Sigmoid colon (tissue), 7 donors: ENCODE measurements at places on chromosomes 16 and 17. TPM values are rescaled to one million over a fixed set of nuclear protein-coding genes. Genes with fewer than 3 reads are reported as not detected.
A peak's percentile ranks its signal among the peaks of the same experiment; 100 is the strongest.

Gene PLXDC1
- total RNA-seq = 13.0 TPM

Gene PDILT
- total RNA-seq = not detected

Gene TPSG1
- total RNA-seq = not detected

Gene TSPOAP1
- 14.6 TPM for total RNA-seq

Gene ADAD2
- not detected for total RNA-seq

Gene RHOT1
- total RNA-seq = 58.6 TPM

Gene KRT39
- total RNA-seq = not detected

Gene MMP25
- under 0.01 TPM for total RNA-seq

Gene TBC1D3H
- not detected for total RNA-seq

Gene TPSD1
- not detected for total RNA-seq

Gene OR3A3
- total RNA-seq = not detected

GRCh38 chr17:67276075-67276474 lies 31.1 kb upstream of the HELZ start:
- no peak overlapping the region for H3K4me3 ChIP-seq
- no peaks in the 10 kb centered on the region for H3K4me1 ChIP-seq
- DNase-seq = no peak
- H3K27ac ChIP-seq = no peak overlapping the region
- no peaks in the 10 kb centered on the region for H3K27me3 ChIP-seq

- no peak for DNase-seq
- no peaks in the 10 kb centered on the region for H3K27me3 ChIP-seq
- H3K4me1 ChIP-seq = no peaks in the 10 kb centered on the region
- H3K36me3 ChIP-seq = no peaks in the 10 kb centered on the region
These were observed 3.9 kb downstream of the CD79B start for GRCh38 chr17:63928172-63928666.

DNA sequence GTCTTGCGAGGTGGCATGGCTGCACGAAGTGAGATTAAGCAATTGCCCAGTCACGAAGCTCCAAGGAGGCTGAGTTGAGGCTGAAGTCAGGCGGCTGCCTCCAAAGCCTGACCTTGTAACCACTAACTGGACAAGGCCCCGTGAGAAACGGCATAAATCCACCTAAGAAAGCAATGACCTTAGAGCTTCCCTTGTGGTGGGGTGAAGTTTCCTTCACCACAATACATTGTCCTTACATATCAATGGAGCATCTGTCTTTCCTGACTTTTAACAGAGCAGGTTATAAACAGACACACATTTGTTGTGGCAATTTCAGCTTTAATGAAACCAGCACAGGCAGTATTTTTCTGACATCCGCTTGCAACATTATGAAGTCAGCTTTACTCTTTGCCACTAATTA lies 2.5 kb upstream of the MED9 start:
- no peak for DNase-seq
- H3K4me1 ChIP-seq = peaks cover 20% of the 10 kb centered on the region
- H3K27me3 ChIP-seq = no peaks in the 10 kb centered on the region
- H3K27ac ChIP-seq = no peak overlapping the region
- H3K36me3 ChIP-seq = no peaks in the 10 kb centered on the region
- no peak overlapping the region for H3K4me3 ChIP-seq

- no peak for DNase-seq
- no peak overlapping the region for H3K4me3 ChIP-seq
- no peak overlapping the region for H3K27ac ChIP-seq
- H3K4me1 ChIP-seq = no peaks in the 10 kb centered on the region
- H3K36me3 ChIP-seq = no peaks in the 10 kb centered on the region
- H3K27me3 ChIP-seq = no peaks in the 10 kb centered on the region
These were observed 147.9 kb downstream of the HS3ST3B1 start for GRCh38 chr17:14448818-14449217.

DNA sequence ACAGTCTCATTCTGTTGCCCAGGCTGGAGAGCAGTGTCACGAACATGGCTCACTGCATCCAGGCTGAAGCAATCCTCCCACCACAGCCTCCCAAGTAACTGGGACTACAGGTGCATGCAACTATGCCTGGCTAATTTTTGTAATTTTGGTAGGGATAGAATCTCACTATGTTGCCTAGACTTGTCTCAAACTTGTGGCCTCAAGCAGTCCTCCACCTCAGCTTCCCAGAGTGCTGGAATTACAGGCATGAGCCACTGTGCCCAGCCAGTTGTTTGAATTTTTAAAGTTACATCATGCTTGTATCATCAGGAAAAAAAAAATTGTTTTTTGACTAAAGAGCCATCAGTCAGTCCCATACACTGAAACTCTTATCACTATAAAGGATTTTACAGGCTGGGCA lies 17.1 kb upstream of the VPS4A start:
- no peak overlapping the region for H3K27ac ChIP-seq
- H3K36me3 ChIP-seq = no peaks in the 10 kb centered on the region
- no peaks in the 10 kb centered on the region for H3K27me3 ChIP-seq
- no peaks in the 10 kb centered on the region for H3K4me1 ChIP-seq

GRCh38 chr17:37142294-37142896 lies 193.6 kb downstream of the AATF start:
- H3K4me1 ChIP-seq = no peaks in the 10 kb centered on the region
- DNase-seq = no peak
- H3K27ac ChIP-seq = no peak overlapping the region
- no peaks in the 10 kb centered on the region for H3K27me3 ChIP-seq

DNA sequence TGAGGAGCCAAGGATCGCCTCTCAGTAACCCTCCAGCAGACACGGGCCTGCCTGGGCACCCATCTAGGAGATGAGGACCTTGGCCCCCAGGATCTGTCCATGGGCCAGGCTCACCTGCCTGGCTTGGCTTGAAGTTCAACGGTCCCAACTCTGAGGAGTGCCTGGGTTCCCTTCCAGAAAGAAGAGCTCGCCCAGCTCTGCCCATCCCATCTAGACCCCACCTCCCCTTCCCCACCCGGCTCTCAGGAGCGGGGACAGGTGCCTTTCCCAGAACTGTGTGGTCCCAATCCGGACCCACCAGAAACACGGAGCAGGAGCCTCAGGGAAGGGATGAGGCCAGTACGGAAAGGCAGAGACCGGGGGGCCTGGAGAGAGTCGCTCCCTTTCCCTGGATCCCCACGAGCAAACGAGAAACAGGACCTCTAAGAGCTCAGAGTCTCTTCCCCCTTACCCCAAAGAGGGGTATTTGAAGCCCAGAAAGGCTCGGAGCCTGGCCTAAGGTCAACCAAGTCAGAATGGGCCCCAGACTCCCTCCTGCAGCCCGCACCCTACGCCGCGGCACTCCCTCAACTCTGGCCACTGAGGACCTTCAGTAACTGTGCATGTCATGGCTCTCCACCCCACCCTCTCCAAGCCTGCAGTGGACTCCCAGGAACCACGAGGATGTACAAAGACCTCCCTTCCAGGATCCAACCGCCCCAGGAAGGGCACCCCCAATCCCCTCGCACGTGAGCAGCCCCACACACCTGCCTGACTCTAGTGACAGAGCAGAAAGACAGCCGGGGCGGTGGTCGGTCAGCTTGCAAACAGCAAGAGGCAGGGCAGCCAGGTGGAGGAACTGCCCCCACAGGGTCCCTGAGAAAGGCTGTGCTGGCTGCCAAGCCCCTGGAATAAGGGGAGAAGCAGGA lies 5.4 kb downstream of the CLUH start:
- peaks cover 38% of the 10 kb centered on the region for H3K4me1 ChIP-seq
- H3K27me3 ChIP-seq = no peaks in the 10 kb centered on the region
- peak; percentile 57 for DNase-seq
- H3K27ac ChIP-seq = peak overlapping the region; percentile 88
- H3K4me3 ChIP-seq = no peak overlapping the region
- peaks cover 22% of the 10 kb centered on the region for H3K36me3 ChIP-seq

- no peaks in the 10 kb centered on the region for H3K4me1 ChIP-seq
- no peaks in the 10 kb centered on the region for H3K36me3 ChIP-seq
- H3K4me3 ChIP-seq = no peak overlapping the region
- no peak for DNase-seq
- no peak overlapping the region for H3K27ac ChIP-seq
These were observed 17.7 kb downstream of the SLC38A8 start for GRCh38 chr16:84024854-84025253.

DNA sequence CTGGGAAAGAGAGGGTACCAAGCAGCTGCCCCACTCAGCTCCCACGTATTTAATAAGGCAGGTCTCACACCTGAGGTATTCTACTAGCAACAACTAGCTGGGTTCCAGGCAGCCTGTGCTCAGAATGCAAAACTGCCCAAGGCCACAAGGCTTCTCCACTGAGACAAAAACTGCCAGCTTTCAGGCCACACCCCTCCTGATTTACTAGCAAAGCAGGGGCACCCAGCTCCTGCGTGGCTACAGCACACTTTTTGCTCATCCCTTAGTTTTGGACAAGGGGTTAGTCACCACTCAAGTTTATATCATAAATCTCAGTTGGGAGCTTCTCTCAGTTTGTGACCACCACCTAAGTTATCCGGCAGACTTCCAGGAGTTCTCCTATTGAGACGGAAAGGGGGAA lies 494.6 kb downstream of the CDH11 start:
- no peak overlapping the region for H3K27ac ChIP-seq
- no peak for DNase-seq
- no peaks in the 10 kb centered on the region for H3K36me3 ChIP-seq
- no peak overlapping the region for H3K4me3 ChIP-seq
- H3K27me3 ChIP-seq = no peaks in the 10 kb centered on the region

- H3K4me3 ChIP-seq = no peak overlapping the region
- H3K4me1 ChIP-seq = peaks cover 40% of the 10 kb centered on the region
- peak overlapping the region; percentile 85 for H3K27ac ChIP-seq
- no peaks in the 10 kb centered on the region for H3K27me3 ChIP-seq
- peaks cover 36% of the 10 kb centered on the region for H3K36me3 ChIP-seq
- peak; percentile 80 for DNase-seq
These were observed 9.8 kb downstream of the TMEM204 start for GRCh38 chr16:1543085-1543896.

GRCh38 chr16:84315422-84315821 lies 20.7 kb downstream of the WFDC1 start:
- no peak overlapping the region for H3K4me3 ChIP-seq
- DNase-seq = peak; percentile 6
- no peak overlapping the region for H3K27ac ChIP-seq
- no peaks in the 10 kb centered on the region for H3K27me3 ChIP-seq

GRCh38 chr16:51900221-51900780 lies 646.6 kb downstream of the TOX3 start:
- no peak overlapping the region for H3K4me3 ChIP-seq
- H3K27ac ChIP-seq = no peak overlapping the region
- no peaks in the 10 kb centered on the region for H3K27me3 ChIP-seq
- H3K4me1 ChIP-seq = no peaks in the 10 kb centered on the region
- no peak for DNase-seq
- H3K36me3 ChIP-seq = no peaks in the 10 kb centered on the region

GRCh38 chr16:17414421-17414820 lies 56.3 kb downstream of the XYLT1 start:
- no peak for DNase-seq
- H3K27ac ChIP-seq = peak overlapping the region; percentile 74
- no peaks in the 10 kb centered on the region for H3K36me3 ChIP-seq
- H3K4me3 ChIP-seq = no peak overlapping the region
- H3K27me3 ChIP-seq = no peaks in the 10 kb centered on the region

DNA sequence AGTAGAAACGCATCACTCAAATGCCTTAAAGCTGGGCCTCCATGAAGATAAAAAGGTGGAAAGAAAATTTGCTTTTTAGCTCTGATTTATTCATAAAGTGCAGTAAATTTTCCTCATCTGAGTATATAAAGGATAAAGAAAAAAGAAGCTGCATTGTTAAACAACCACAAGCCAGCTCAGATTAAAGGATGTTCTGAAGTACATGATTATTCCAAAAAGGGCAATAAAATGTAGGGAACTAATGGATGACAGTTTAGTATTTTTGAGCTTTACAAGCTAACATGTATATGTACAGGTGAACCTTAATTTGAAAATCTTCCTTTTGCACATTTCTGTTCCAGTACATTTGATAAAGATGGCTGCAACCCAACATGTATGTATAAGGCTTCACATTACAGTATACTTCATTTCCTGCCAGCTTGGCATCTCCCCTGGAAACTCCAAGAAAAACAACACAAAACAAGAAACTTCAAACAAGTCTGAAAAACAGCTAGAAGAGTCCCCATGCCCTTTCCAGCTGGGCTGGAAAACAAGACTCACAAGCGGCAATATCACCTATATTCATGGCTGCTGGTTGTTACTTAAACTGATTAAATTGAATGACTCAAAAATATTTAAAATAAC lies 225.7 kb downstream of the CEP112 start:
- H3K27me3 ChIP-seq = no peaks in the 10 kb centered on the region
- H3K4me3 ChIP-seq = no peak overlapping the region
- no peak overlapping the region for H3K27ac ChIP-seq
- H3K36me3 ChIP-seq = no peaks in the 10 kb centered on the region

GRCh38 chr16:3171181-3171854 lies 16.7 kb upstream of the OR1F1 start:
- H3K36me3 ChIP-seq = no peaks in the 10 kb centered on the region
- H3K27me3 ChIP-seq = peaks cover 72% of the 10 kb centered on the region
- DNase-seq = peak; percentile 52
- no peak overlapping the region for H3K27ac ChIP-seq

DNA sequence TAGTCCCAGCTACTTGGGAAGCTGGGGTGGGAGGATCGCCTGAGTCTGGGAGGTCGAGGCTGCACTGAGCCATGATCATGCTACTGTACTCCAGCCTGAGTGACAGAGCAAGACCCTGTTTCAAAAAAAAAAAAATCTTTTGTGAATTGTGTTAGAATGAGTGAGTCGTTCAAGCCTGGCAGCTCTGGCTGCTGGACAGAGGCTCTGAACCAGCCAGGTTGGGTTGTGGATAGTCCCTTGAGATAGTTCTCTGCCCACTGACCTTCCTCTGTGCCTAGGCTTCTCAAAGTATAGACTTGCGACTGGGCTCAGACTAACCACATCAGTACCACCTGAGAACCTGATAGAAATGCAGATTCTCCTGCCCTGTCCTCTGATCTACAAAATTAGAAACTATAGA lies 2.2 kb upstream of the KSR1 start:
- H3K4me1 ChIP-seq = peaks cover 23% of the 10 kb centered on the region
- no peak overlapping the region for H3K4me3 ChIP-seq
- no peaks in the 10 kb centered on the region for H3K36me3 ChIP-seq
- H3K27ac ChIP-seq = no peak overlapping the region
- H3K27me3 ChIP-seq = no peaks in the 10 kb centered on the region

GRCh38 chr16:55471448-55472097 lies 7.4 kb upstream of the MMP2 start:
- no peak overlapping the region for H3K4me3 ChIP-seq
- peaks cover 24% of the 10 kb centered on the region for H3K4me1 ChIP-seq
- H3K36me3 ChIP-seq = no peaks in the 10 kb centered on the region
- no peak for DNase-seq
- H3K27me3 ChIP-seq = no peaks in the 10 kb centered on the region

DNA sequence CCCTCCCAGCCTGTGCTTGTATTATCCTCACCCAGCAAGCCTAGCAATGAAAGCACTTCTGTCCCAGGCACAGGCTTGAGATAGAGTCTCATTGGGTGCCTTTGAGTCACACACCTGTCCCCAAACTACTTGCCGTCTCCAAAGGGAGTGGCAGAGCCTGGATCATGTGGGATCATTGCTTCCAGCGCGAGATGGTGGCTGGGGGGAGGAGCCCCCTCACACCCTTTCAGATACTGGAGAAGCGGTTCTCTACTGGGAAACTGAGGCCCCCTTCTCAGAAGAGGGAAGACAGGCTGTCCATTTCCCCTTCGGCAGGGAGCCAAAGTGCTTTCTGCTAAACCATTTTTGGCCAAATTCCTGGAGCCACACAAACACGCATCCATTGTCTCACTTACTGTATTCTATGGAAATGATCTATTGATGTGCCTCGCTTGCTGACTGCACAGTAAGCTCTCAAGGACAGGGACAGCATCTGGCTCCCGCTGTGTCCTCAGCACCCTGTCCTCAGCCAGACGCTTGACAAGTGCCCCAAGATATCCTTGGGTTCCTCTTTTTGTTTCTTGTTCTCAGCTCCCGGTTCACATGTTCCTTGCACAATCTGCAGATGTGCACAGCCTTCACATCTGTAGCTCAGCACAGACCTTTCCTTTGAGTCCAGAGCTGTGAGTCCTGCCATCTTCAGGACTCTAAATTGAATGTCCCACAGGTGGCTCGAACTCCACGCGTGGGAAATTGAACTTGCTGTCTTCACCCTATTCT lies 26.0 kb upstream of the DLX3 start:
- no peaks in the 10 kb centered on the region for H3K4me1 ChIP-seq
- no peak for DNase-seq
- H3K27ac ChIP-seq = no peak overlapping the region
- H3K36me3 ChIP-seq = no peaks in the 10 kb centered on the region
